CD4-positive, alpha-beta T cell (primary cell): ENCODE measurements at places on chromosomes 7 and 10.

DNA sequence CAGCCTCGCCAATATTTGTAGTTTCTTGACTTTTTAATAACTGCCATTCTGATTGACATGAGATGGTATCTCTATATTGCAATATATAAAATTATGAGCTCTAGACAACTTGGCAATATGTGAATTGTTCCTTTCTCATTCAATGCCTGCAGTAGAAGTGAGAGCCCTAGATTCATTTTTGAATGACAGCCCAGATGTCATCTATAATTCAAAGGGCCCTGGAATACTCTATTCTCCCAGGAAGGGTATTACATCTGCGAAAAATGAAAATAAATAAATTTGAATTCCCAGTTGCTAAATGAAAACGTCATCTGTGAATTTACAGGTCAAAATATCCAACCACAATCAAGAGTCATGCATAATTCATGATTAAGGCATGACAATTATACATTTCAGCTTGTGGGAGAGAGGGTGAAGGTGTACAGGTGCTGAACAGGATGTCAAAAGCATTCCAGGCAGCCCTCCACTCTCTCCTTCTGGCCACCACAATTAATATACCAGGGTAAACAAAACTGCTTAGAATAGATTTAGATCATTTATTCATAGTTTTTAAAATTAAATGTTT, 1147.3 kb downstream of the XPNPEP1 start:
- DNase-seq: no peak

- no peak for DNase-seq
Measured at GRCh38 chr7:25835197-25835596, 316.8 kb upstream of the NFE2L3 start.

DNA sequence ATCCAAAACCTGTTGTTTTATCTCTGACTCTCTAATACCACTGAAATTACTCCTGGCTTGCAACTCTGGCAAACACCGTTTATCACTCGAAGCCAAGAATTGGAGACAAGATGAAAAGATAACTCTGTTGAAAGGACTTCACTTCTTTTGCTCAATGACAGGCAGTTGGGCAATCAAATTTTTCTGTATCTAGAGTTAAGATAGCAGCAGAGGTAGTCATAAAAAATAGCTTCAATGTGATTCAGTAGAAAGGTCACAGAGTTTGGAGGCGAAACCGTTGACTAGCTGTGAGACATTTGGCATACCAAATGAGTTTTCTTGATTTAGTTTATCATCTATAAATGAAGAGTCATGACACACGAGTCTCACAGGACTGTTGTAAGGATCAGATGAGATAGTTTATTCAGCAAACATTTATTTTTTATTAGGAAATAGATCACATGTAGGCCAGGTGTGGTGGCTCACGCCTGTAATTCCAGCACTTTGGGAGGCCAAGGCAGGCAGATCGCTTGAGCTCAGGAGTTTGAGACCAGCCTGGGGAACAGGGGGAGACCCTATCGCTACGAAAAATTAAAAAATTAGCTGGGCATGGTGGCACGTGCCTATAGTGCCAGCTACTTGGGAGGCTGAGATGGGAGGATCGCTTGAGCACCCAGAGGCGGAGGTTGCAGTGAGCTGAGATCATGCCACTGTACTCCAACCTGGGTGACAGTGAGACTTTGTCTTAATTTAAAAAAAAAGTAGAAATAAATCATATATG, 23.6 kb downstream of the AKR1B1 start:
- no peak for DNase-seq

- no peak for DNase-seq
Measured at GRCh38 chr7:131620673-131621609, 64.5 kb upstream of the PODXL start.

DNA sequence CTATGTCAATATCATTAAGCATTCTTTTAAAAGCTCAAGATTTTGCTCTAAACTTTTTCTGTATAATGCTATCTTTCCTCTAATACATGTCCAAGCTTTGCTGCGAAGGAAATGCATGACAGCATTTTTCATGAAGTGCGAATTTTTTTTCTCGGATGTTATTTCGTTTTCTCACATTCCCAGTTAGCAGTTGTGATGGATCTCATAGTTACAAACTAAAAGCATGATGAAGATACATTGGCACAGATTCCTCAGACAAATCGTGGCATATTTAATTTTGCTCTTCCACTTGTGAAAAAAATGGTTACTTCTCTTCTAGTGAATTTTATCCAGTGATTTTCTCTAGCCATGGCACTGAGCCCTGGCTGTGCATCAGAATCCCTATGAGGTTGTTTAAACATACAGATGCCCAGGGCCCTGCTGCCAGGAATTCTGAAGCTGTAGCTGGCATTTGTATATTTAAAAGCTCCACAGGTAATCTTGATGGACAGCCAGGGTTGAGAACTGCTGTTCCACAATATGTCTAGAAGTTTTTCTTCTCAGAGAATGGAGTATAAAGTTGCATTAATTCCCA, 299.8 kb upstream of the NEBL start:
- DNase-seq: no peak

- DNase-seq: no peak
Measured at GRCh38 chr10:99540306-99540656, 7.5 kb downstream of the NKX2-3 start.

DNA sequence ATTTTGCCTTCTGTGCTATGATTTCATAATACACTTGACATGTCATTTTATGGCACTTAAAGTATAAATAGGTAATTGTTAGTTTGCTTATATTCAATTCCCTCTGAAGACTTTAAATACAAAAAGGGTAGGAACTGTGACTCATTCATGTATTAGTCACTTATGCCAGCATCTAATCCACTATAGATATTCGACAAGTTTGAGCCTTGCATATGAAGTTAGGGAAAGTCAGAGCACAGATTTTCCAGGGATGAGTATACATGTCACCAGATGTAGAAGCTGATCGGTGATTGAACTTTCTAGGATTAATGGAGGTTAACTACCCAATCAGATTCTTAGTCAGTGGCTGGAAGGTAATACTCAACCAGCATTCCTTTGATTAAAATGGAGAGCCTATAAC, 1321.5 kb downstream of the XPNPEP1 start:
- DNase-seq: no peak

DNA sequence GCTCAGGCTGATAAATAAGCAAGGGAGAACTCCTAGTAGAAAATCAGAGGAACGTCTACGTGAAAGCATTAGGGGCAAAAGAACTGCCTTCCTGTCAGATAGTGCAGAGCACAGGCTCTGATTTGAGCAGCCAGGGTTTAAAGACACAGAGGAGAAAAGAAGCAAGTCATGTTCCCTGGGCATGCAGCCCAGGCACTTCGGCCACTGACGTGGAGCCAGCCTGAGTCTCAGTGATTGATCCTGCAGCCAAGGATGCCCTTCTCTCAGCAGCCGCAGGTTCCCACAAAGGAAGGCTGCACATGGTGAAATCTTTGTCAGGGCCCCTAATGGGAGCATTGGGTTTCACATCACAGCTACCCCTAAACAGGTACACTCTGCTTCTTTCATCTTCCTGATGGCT, 161.7 kb upstream of the HPS1 start:
- DNase-seq: no peak

- DNase-seq: no peak
Measured at GRCh38 chr7:140238778-140239652, 62.2 kb upstream of the KDM7A start.

DNA sequence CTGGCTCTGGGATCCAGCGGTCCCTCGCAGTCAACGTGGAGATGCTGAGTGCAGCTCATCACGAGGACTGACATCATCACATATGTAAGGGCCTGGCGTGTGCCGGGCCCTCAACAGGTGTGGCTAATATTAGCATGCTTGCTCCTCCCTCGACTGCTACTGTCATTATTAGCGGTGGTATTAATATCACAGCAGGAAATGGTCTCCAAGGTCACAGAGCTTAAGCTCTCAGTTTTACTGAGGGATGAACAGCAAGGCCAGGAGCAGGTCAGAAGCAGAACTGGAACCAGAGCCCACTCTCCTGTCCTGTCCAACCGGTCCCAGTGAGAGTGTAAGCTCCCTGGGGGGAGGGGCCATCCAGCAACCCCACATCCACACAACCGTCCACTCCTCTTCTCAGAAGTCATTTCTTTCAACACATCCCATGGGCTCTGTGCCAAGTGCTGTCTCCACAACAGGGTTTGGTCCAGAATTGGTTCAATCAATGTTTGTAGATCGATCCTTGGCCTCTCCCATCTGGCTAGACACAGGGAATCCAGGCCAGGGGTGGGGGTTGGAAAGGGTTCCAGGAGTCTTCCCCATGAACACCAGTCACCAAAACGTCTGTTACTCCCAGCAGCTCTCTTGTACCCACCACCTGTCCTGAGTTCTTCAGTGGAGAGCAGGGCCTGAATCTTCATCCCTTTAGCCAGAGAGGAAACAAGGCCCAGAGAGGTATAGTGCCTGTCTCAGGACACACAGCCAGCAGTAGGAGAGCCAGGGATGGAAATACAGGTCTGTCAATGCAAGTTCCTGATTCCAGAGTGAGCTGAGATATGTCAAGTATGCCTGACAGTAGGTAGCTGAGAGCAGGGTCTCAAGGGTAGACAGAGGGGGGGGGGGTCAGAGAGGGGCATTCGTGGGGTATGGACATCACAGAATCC, 45.3 kb upstream of the ZMIZ1 start:
- DNase-seq: no peak
